Activated CD8-positive, alpha-beta memory T cell treated with anti-CD3 and anti-CD28 coated beads for 1 hour (primary cell): ENCODE measurements at places on chromosomes 2 and 18.

DNA sequence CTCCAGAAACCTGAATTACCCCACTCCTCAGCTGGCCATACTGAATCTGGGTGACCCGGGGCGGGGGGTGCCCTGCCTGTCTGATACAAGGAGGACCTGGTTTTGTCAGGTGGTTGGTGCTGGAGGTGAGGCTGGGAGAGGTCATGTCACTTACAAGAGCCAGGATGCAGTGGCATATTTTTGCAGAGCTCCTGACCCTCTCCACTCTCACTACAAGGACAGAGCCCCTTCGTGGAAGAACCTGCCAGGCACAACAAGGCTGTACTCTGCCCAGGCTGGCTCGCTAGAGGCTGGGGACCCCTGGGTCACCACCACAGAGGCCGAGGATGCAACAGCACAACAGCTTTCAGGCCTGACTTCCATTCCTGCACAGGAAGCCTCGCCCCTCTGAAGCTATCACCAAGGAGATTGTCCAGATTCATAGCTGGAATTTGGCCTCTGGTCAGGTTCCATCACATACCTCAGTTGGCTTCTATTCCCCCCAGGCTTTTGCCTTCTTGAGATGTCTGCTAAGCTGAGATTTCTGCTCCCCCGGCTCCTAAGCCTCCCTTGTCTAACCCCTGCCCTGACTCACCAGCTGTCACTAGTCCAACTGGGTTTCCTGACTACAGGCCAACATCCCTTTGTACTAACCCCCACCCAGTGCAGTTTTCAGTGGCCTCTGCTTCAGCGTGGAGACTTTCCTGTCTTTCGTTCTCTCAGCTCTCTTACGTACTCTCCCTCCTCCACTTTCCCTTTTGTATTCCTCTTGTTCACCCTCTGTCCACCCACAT lies 132.5 kb upstream of the EPAS1 start:
- no peak for DNase-seq

- DNase-seq, result no peak
Measured at GRCh38 chr2:104163611-104164130, 690.2 kb upstream of the POU3F3 start.

GRCh38 chr2:214482728-214483127 lies 71.9 kb downstream of the VWC2L start:
- no peak for DNase-seq

DNA sequence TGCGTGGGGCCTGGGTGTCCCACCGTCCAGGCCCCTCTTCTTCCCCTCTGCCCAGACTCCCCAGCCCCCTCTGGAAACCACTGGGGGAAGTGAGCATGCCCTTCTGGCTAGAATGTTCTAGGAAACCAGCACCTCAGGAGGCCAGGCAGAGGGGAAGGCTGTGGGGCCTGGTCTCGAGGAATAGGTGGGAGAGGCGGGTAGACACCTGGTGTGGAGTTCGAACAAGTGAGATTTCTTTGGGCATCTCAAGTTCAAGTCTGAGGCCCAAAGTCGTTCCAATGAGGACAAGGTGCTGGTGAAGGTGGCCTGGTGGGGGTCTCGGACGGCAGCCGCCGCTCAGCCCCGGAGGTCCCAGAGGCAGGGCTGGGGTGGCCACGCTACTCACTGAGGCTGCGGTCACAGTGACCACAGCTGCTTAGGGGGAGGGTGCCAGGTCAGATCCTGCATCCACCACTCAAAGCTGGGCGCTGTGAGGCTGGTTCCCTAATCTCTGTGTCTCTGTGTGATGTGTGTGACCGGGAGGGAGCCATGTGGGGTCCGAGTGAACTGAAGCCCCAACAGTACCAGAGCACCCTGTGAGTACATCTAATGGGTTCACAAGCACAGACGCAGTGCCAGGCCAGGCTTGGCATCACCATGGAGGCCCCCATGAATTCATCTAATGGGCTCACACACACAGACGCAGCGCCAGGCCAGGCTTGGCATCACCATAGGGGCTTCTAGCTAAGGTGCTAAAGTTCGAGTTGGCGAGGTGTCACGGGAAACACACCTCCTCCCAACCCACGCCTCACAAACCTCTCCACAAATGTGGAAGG lies 26.5 kb upstream of the PXDN start:
- no peak for DNase-seq

DNA sequence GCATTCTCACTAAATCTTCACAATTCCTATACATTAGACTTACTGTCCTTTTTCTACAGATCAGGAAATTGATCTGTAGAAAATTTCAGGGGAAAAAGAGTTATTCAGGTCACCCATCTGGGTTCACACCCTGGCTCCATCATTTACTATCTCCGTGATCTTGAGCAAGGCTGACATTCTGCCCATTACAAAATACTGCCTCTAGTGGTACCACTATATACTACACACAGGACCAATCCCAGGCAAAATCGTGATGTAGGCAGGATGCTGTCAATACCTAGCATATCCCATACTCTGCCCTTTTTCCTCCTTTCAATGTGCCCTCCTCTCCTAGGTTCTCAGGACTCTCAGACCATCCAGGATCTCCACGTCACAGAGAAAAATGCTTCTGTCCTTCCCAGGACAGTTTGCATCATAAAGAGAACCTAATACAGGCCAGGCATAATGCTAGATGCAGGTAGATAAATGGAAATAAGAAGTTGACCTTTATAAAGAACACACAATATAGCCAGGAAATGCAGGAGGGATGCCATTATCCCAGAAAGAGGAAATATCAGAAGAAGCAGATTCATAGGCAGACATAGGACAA lies 101.9 kb downstream of the CDH20 start:
- no peak for DNase-seq

DNA sequence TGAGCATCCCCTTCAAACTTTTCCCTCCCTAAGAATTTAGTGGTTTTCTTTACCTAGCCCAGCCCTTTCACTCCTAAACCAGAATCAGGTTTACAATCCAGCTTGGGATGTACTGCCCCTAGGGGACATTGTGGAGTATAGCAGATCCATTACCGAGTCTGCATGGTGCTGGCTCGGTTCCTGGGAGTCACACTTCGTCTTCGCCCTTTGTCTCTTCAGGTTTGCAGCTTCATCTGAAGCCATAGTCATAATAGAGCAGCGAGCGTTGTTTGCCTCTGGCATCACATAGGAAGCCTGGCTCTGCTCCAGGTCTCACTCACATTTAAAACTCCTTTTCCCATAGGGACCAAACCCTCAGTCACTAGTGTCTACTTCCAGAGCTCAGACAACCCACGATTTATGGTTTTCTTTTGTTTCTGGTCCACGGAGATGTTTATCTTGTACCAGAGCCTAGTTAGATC lies 16.8 kb upstream of the LYPD6 start:
- no peak for DNase-seq

DNA sequence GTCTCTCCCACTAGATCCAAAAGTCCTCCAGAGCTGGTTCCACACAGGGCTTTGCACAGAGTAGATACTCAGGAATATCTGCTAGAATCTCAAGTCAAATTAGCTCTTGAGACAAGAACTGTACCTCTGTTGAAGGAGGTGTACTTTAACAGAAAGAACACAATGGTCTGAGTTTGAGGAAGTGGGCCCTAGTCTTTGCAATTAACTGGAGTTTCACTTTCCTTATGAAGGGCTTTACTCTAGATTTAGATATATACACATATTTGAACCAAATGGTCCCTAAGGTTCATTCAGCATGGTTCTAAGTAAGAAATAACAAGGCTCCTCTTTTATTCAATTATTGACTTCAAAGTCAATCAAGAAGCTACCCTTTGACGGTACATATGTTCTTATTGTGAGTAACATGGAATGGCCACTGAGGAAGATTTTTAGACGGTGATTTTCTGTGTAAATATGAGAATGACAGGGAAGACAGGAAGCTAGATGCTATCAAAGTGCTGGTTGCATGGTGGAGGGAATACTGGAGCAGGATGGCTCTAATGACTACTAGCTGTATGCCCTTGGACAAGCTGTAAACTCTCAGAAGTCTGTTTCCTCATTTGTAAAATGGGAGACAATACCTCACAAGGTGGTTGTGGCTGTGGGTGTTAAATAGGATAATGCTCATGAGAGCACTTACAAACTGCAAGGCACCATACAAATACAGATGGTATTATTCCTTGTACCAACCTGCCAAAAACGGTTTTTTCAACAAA lies 73.5 kb upstream of the SERTAD2 start:
- DNase-seq, result no peak

GRCh38 chr18:27863780-27864430 lies 313.0 kb downstream of the CDH2 start:
- no peak for DNase-seq
